ENCODE measurements at places on chromosomes 5 and 9.

DNA sequence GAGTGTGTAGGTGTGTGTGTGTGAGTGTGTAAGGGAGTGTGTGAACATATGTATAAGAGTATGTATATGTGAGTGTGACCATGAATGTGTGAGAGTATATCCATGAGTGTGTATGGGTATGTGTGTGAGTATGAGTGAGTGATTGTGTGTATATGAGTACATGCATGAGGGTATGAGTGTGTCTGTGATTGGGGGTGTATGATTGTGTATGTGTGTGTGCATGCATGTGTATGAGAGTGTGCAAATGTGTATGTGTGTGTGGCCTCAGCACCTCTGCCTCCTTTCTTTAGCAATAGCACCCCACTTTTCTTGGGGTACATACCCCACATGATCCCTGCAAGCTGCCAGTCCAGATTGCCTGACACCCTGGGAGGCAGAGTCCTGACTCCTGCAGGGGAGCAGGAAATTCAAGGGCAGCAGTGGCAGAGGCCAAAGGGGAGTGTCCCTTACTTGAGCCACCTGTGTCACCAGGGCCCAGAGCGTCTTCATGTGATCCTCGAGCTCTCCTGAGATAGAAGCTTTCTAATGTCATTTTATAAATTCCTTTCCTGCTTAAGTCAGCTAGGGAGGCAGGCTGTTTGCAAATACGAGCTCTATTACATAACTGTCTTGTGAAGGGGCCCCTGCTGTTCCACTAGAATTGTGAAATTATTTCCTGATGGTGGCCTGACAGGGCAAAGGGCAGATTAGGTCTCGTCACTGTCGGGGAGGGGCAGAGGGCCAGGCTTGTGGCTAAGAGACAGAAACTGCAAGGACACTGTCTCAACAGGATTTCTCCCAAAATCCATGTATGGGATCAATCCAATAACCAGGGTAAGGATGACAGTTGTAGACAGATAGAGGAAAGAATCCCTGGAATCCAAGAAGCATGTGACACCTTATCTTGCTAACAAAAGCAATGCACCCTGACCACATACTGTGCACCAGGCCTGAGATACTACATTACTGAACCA lies 389.1 kb downstream of the GADD45G start:
- DNase-seq, result peak; percentile 29

DNA sequence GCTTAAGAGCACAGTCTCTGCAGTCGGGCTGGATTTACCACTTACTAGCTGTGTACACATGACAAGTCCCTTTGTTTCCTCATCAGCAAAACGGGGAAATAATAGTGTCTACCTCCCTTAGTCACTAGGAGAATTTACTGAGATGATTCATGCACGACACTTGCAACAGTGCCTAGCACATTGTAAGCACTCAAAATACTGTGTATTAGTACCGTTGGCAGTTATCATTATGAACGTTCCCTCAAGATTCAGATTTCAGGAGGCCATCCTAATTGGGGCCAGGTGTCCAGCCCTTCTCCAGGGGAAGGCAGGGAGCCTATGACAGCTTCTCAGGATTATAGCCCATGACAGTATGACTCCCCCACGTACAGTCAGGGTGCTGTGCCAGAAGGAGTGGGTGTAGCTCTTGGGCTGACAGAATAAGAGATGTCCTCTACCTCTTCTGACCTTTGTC lies 164.3 kb downstream of the DOCK2 start:
- DNase-seq, result no peak

- no peak for DNase-seq
Observed at GRCh38 chr9:70921136-70921535, 200.3 kb downstream of the TRPM3 start.

DNA sequence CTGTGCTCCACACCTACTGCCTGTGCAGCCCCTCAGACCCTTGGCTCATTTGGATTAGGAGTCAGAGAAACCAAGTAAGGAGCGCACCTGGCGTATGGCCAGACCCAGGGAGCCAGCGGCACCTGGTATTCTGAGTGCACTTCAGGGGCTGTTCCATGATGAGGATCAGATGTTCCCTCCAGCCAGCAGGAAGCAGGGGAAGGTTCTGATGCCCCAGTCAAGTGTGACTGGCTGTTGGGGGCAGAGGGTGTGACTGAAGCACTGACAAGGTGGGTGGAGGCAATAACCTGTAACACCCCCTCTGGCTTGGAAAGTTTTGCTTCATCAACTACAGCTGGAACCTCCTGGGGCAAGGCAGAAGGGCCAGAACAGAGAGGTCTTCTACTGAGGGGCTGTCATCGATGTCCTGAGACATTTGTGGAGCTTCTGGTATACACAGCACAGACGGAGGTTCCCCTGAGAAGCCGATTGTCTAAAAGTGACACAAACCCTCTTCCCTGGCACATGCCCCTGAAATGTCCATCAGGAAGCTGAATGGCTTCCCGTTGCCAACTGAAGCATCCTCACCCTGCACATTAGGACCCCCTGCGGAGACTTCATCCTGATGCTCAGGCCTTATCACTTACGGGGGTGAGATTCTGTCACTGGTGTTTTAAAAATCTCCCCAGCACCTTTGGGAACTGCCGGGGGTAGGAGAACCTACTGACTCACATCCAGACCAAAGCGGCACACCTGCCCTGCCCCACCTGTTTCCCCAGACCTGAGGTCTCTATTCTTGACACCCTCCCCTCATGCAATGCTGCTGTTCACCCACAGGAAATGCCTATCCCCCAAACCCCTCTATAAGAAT lies 21.1 kb downstream of the TRAF1 start:
- DNase-seq, result no peak

DNA sequence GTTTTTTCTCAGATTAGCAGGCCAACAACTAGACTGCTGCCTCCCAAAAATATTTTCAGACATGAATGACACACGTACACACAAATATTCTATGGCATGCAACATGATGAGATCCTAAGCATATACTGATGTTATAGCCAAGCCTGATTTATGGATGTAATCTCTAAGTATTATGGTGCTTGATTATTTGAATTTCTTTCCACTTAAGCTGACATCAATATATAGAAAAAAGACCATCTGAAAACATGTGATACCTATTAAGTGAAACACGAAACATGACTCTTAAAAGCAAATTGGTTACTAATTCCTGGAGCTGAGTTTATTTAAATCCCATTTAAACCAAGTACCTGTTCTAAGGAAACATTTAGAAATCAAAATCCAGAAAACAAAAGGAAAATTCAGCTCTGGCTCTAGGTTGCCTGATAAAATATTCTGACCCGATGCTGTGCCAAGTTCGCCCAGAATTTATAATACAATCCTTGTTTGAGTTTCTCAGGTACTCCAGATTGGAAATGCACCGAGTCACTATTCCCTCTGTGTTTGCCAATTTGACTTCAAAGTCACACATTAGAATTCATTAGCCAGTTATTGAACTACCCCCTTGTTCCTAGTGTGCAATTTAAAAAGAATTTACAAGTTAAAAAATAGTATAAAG lies 548.6 kb downstream of the CSNK1G3 start:
- DNase-seq, result no peak

DNA sequence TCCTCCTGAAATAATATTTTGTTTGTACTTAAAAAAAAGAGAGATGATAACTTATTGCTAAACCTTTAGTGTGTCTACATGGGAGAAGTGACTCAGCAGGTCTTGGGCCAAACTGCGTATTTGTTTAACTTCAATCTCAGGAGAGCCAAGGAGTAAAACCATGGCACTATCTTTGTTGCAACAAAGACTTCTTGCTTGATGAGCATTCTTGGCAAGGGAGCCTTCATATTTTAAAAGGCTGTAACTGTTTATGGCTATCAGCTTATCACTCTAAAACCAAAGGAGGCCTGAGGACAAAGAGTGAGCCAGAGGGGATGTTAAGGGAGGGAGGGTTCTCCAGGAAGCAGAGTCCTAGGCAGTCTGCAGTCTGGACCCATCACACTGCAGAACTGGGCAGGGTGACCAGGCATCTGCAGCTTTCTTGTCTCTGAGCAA lies 216.2 kb upstream of the S1PR3 start:
- DNase-seq, result no peak

- no peak for DNase-seq
Observed at GRCh38 chr5:1291611-1292080, 3.2 kb downstream of the TERT start.

- no peak for DNase-seq
Observed at GRCh38 chr5:153700940-153701339, 210.5 kb downstream of the GRIA1 start.

GRCh38 chr5:175253597-175253996 lies 190.4 kb downstream of the DRD1 start:
- DNase-seq, result no peak

GRCh38 chr5:167947306-167947705 lies 344.1 kb upstream of the WWC1 start:
- no peak for DNase-seq

GRCh38 chr5:136036293-136036911 lies 7.6 kb downstream of the TGFBI start:
- no peak for DNase-seq

DNA sequence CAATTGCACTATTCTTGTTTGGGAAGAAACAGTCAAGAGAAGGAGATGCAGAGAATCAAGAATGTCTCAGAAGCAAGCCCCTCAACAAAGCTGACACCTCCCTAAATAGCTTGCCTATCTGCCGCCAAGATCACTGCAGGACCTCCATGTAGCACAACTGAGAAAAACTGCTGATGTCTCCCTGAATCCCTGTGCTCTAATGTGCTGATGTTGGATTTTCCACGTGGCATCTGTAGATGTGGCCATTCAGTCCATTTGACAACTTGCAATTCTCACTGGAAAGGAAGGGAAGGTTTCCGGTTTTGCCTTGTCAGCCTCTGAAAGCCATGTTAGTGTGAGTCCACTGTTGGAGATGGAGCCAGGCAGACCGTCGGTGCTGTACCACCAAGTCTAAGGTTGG lies 374.0 kb downstream of the DIRAS2 start:
- no peak for DNase-seq

- no peak for DNase-seq
Observed at GRCh38 chr5:149038336-149039080, 24.4 kb downstream of the SH3TC2 start.

DNA sequence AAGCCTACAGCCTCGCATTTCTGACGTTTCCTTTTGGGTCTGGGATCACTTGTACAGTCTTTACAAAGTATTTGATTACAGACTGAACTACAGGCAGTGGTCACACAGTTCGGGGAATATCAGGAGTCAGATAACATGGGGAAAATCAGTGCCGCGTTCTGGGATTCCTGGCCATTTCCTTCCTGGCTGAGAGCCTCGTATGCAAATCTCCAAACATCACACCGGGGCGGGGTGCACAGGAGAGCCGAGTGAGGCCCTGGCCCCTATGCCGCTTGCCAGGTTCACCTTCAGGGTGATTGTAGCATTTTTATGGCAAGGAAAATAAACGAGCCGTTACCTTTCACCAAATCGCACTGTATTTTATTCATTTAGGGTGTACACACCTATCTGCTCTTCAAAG lies 29.6 kb upstream of the SLC9A3 start:
- no peak for DNase-seq

GRCh38 chr9:85700330-85700729 lies 41.4 kb downstream of the AGTPBP1 start:
- no peak for DNase-seq

DNA sequence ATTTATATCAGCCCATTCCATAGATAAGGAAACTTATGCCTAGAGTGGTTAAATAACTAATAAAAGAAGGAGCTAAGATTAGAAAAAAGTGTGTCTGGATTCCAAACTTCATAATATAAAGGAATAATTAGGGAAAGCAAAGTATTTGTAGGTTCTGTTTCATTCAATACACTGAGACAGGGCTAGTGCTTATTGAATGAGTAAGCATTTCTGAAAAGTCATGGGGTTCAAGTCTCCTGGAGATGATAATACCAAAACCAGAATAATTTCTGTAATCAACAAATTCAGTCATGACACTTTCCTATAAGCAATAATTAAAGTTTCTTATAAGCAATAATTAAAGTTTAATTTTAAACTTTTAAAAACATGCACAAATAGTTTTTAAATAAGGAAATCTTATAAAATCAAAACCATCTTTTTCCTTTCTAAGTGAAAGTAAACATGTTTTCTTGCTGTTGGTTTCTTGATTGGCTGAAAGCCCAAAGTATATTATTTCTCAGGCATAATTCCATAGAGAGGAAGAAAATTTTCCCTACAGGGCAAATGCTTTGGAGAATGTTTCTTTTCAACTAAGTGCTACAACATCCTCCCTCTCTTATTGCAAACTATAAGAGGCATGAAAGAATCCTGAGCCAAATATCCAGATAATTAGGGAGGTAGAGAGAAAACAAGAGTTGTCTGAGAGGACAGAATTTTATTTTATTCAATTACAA lies 510.2 kb downstream of the PRELID2 start:
- no peak for DNase-seq

DNA sequence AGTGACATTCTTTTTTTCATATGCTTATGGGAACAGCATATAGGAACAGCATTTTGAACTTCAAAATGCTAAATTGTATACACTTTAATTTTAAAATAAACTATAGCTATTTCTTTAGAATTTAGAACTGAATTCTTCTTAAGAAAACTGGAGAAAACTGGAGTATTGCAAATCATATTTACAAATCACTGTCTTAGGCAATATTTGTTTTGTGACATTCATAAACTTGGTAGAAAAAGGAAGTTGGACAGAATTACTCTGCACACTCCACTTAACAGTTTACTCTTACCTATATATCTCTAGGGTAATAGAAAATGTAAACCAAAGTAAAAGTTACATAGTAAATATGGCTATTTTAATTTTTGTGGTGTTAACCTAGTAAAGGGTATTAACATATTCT lies 3.1 kb downstream of the DMRTA1 start:
- no peak for DNase-seq

GRCh38 chr5:73728493-73729273 lies 102.7 kb downstream of the ARHGEF28 start:
- DNase-seq, result no peak

DNA sequence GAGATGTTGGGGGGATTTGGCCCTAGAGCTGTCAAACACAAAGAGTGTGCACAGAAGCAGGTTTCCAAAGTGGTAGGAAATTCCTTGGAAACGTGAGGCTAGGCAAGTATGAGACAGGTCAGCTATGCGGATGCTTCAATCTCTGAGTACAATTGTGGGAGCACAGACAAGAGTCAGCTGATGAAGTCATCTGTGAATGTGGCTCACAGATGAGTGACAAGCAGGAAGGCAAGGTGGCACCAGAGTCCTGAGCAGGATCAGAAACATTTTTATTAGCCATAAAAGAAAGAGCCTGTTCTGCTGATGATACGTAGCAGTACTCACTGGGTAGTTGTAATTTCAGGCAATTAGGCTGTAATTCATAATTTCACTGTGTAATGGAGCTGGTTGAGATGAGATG lies 117.0 kb downstream of the DCP2 start:
- DNase-seq, result no peak

Measured in cerebellum (tissue), 4 donors.